Activated CD8-positive, alpha-beta memory T cell treated with anti-CD3 and anti-CD28 coated beads for 1 hour (primary cell): ENCODE measurements at places on chromosomes 2 and 18.

DNA sequence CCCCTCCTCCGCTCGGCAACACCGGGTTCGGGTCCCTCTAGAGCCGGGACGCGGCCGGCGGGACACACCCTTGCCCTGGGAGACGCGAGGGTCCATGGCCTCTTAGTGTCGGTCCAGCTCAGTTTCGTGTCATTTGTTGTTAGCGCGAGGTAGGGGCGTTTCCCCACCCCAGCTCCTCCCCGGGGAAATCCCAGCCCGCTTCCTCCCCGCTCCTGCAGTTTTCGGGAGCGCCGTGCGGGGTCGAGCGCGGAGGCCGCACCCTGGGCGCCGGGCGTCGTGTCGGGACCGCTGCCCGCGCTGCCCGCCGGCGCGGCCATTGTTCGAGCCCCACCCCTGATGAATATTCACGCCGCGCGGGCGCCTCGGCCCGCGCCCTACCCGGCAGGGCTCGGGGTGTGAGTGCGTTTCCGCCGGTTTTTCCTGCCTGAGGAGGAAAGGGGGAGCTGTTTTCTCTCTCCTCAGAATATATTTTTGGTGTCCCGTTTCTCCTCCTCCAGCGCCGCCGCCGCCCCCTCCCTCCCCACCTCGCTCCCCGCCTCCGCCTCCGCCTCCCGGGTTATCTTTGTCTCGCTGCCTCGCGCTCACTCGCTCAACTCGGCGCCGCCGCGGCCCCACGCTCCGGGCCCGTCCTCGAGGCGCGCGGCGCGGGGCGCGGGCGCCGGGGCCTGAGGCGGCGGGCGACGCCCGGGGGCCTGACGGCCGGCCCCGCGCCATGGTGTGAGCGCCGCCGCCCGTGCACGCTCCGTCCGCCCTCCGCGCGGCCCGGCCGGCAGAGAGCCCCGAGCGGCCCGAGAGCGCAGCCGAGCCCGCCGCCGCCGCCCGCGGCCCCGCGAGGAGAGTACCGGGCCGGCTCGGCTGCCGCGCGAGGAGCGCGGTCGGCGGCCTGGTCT is at the start of gene MAP4K4:
MAP4K4 (plus strand) TSS at position 584 of the 890 bp plus-strand sequence. CDS start 374 bp downstream, outside the sequence.
- DNase-seq: peak; percentile 64

DNA sequence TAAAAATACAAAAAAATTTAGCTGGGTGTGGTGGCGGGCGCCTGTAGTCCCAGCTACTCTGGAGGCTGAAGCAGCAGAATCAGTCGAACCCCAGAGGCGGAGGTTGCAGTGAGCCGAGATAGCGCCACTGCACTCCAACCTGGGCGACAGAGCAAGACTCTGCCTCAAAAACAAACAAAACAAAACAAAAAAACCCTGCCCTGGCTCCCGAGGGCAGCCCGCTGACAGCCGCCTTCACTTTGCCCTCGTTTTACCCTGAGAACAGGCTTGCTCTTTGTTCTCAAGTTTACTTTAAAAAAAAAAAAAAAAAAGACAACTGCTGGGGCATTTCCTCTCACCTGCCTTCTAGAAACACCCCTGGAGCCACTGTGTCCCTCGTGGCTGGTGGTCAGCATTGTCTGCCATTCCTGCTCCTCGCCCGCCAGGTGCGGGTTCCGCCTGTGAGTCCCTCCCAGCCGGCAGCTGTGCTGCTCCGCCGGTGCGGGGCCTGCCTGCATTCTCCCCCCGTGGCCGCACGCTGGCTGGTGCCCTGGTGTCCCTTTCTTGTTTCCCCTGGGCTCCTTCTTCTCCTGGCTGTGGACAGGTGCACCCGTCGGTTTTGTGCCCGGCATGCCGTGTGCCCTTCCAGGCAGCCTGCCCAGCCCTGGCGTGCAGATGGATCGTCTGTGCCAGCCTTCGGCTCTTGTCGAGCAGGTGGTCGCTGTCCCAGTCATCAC is 105.7 kb downstream of the USP40 start:
- DNase-seq: no peak

GRCh38 chr2:151408788-151409600 is 708 bp upstream of the RIF1 start:
- DNase-seq: no peak

GRCh38 chr2:217920879-217921603 is 81.8 kb downstream of the TNS1 start:
- no peak for DNase-seq

DNA sequence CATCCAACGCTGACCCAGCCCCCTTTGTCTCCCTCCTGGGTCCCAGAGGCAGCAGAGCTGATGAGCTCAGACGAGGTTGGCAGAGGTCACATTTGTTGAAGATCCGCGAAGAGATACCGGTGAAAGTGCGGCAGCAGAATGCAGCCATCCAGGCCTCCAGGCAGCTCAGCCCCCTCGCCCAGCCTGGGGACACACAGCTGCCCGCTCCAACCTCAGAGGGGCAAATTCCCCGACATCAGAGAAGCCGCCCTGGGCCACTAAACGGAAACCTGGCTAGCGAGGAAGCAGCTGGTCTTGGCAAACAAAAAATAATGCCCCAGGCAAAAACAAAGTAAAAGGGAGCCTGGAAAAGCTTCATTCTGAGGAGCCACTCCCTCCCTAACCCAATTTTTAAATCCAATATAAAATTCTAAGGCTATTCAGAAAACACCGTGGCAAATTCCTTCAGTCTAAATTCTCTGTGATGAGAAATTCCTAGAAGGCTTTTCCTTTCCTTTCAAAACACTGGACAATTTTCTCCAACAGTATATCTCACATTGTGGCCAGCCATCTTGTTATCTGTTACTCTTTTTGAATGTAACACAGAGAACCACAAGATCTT is 262.4 kb downstream of the SS18 start:
- DNase-seq: no peak

DNA sequence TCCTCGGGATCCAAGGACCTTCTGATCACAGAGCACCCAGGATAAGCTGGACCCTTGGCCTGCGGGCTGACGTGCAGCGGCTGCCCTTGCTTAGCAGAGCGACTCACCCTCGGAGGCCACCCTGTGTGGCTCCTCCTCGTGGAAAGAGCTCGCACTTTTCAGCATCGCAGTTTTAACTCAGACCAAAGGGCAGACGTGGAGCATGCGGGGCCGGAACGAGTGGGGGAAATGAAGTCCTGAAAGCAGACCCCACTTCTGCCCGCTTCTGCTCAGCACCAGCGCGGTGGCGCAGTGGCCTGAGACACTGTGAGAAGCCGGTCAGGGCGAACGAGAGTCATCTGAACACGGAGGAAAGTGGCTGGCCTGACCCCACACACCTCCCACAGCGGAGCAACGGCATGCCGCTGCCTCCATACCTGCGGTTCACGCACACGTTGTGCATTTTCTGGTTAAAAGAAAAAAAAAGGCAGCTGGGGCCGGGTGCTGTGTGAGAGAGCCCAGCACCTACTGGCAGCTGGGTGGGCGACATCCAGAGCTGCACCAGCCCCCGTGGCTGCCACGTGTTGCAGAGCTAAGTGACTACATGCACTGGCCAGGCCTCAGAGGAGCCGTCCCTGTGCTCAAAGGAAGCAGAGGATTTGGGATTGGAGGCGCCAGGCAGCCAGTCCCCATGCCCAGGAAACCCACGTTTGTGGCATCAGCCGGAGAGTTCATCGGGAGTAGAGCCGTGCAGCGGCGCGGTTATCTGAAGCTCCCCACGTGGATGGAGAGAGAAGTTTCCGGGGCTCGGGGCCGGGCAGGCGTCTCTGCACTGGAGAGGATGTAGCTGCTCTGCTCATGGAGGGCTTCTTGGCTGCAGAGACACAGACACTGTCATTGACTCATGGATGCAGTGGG is 89.7 kb downstream of the USP40 start:
- DNase-seq: no peak

GRCh38 chr2:162061021-162061420 is 13.0 kb downstream of the DPP4 start:
- DNase-seq: no peak

GRCh38 chr18:55353806-55354205 is 234.2 kb downstream of the TCF4 start:
- DNase-seq: no peak

GRCh38 chr2:70664525-70664924 is 103.5 kb downstream of the ADD2 start:
- DNase-seq: no peak

GRCh38 chr2:189466656-189467055 is 25.4 kb downstream of the WDR75 start:
- DNase-seq: no peak

DNA sequence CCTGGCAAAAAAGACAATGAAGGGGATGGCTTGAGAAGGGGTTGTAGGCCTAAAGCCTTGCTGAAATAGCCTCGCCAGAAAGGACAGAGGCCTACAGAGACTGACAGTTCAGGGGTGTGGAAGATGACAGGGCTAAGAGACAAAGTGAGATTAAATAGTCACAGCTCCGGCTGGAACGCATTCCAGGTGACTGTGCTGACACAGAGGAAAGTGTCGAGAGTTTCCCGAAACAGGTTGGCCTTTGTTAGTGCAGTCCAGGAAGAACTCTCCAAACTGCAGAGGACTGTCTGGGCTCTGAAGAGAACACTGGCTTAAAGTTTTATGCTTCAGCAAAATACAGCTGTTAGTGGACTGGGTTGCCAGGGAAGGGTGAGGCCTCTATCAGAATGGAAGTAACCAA is 52.8 kb downstream of the METTL4 start:
- DNase-seq: no peak

- no peak for DNase-seq
These were observed 60.8 kb upstream of the PGAP1 start for GRCh38 chr2:196987298-196987648.

GRCh38 chr2:98484652-98485452 is 40.2 kb downstream of the INPP4A start:
- no peak for DNase-seq

DNA sequence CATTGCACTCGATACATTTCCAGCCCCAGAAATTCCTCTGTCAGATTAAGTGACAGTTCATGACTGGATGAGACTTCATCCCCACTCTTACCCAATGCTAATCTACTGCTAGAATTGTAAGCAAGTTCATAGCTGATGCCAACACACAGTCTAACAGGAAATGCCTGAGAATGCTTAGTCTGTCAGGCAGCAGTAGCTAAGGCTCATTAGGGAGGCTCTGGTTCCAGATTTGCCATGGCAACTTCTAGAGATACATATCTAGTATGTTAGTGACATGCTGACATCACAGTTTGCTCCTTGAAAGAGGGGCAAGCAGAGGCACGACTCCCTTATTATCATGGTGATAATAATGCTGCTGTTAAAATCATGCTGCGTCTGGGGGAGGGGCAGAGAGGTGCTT is 198.4 kb downstream of the RBM43 start:
- no peak for DNase-seq

DNA sequence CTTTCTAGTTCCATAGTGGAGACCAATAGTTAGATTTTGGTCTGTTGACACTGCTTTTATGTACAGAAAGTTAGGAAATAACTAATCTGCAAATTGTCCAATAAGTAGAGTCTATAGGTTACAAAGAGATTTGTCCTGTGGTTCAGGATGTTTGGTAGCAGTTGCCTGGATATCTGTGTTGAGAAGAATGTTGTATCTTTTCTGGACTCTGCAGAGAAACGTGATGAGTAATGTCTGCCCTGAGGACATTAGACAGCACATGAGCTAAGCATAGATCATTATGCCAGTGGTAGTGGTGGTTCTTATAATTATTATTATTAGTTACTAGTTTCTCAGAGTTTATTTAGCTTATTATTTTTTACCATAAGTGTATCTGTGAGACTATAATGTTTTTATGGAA is 65.8 kb downstream of the ANKRD62 start:
- DNase-seq: no peak

DNA sequence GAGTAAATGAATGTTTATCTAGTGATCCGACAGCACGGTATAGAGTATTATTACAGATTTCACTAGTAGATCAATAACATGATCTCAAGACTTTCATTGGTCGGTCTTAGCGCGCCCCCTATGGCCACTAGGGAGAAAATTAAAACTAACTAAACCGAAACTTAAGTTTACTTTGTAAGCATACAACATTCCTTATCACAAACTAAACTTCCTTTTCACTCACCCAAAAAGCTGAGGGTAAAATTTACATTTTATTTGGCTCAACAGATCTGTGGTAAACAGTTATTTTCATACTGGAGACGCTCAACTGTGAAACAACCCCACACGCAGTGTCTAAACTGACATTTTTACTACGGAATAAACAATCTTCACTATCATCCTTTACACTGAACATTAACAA is 215.6 kb upstream of the MAP2 start:
- DNase-seq: no peak

- no peak for DNase-seq
These were observed 25.8 kb downstream of the KIF1A start for GRCh38 chr2:240794178-240794721.

- DNase-seq: no peak
These were observed 250.2 kb upstream of the MEX3C start for GRCh38 chr18:51447351-51448342.

DNA sequence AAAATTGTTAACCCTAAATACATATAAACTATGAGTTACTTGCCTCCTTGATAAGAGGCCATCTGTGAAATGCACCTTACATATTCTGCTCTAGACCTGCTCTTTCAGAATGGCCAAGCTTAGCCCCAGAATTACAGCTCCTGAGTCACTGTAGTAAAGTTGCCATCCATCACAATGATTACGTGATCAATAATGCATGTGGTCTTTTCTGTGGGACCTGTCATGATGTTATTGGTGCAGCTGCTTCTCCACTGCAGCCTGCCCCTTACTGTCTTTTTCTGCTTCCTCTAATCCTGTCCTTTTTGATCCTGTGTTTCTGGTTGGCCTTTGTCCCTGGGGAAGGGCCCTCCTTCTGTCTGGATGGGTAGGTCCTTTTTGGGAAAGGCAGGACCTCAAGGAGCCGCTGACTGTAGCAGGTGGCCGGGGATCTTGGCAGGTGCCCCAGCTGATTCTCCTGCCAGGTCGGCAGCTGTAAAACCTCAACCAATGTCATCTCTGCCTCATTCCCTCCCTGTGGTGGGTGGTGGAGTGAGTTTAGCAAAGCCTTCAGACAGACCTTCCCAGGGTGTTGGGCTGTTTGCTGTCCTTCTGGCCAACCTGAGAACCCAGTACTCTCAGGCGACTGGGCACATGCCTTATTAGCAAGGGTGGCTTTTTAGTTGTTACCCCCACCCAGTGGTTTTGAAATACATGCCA is 126.2 kb upstream of the EML6 start:
- DNase-seq: no peak

DNA sequence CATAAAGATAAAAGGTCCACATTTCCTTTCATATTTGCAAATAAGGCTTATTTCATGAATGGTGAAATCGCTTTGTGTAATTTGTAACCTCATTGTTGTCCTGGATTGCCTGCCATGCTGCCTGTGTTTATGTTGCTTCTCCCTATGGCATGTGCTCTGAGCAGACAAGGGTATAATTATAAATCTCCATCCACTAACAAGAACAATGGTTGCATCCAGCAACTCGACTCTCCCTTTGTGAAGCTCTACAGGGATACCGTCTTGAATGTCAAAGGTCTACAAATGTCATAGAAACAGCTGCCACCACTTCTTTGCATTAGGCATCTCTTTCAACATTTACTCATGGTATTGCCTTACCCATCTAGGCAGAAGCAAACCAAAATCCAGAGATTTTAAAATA is 209.6 kb downstream of the SLC8A1 start:
- no peak for DNase-seq

GRCh38 chr2:196376984-196377877 is 205.9 kb upstream of the STK17B start:
- no peak for DNase-seq

DNA sequence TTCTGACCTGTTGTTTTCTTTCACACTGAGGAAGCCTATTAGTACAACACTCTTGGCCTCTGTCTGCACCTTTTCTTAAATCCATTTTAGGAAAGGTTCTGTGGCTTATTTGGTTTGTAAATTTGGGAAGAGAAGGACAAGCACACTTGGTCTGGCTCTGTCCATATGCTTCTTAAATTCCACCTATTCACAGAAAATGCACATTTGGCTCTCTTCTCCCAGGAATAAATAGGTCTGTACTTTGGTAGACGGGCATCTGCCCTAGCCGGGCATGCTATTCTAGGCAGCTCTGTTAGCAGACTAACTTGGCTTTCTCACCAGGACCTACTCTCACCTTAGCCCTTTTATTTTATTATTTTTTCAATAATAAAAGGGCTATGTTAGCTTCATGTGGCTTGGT is 1211.8 kb upstream of the SLC39A10 start:
- DNase-seq: no peak
